Dorsolateral prefrontal cortex (tissue), 122 donors: ENCODE measurements at places on chromosomes 11 and 22.

- DNase-seq, result no peak
These were observed 49.7 kb downstream of the RTL6 start for GRCh38 chr22:44448271-44448830.

- DNase-seq, result no peak
These were observed 12.3 kb downstream of the GLB1L3 start for GRCh38 chr11:134288486-134288885.

DNA sequence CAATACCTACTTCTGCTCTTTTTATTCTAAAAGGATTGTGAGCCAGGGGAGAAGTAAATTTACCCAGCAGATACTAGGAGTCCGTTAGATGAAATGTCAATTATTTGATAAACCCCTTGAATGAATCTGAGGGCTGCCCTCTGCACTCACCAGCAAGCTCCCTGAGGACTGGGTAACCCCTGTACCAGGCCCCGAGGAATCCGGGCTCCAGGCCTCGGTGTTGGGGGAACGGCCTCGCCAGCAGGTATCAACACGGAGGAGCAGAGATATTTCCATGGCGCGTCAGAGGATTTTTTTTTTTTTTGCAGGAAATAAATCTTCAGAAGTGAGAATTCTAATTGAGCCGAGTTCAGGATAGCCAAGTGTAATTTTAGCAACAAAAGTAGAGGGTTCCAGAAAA is 1408.8 kb downstream of the BRD1 start:
- DNase-seq, result no peak

DNA sequence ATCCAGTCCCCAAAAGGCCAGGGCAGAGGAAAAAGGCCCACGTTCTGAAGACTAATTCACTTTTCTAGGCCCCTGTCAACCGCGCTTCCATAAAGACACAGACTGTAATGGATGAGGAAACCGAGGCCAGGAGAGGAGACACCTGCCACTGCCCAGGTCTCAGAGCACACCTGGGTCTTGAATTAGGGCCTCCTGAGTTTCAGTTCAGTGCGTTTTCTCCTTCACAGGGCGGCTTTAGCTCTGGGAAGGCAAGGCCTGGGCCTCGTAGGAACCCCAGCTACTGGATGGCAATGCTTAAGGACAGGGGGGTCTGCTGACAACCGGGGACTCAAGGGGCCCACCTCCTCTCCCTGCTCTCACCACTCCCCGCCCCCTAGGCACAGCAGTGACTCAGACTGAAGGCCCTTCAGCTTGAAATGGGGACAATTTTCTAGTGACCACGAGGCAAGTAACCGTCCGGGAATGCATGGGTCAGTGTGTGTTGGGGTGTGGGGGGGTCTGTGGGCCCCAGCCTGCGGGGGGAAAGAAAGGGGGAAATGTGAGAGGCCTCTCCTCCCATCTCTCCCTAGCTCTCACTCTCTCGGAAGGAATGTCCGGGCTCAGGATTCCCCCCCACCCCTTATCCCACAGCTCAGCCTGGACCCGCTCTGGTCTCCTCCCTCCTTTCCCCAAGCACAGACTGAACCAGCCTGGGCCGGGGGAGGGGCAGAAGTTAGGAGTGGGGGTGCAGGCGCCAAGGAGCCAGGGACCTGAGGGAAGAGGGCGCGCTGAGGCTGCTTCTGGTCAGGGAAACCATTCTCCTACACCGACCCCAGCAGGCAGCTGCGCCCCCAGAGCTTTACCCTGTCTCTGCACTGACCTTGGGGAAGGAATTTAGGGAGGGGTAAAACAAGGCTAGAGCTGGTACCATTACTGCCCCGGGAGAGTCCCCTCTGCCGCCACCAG is 17.2 kb downstream of the CREB3L1 start:
- no peak for DNase-seq

DNA sequence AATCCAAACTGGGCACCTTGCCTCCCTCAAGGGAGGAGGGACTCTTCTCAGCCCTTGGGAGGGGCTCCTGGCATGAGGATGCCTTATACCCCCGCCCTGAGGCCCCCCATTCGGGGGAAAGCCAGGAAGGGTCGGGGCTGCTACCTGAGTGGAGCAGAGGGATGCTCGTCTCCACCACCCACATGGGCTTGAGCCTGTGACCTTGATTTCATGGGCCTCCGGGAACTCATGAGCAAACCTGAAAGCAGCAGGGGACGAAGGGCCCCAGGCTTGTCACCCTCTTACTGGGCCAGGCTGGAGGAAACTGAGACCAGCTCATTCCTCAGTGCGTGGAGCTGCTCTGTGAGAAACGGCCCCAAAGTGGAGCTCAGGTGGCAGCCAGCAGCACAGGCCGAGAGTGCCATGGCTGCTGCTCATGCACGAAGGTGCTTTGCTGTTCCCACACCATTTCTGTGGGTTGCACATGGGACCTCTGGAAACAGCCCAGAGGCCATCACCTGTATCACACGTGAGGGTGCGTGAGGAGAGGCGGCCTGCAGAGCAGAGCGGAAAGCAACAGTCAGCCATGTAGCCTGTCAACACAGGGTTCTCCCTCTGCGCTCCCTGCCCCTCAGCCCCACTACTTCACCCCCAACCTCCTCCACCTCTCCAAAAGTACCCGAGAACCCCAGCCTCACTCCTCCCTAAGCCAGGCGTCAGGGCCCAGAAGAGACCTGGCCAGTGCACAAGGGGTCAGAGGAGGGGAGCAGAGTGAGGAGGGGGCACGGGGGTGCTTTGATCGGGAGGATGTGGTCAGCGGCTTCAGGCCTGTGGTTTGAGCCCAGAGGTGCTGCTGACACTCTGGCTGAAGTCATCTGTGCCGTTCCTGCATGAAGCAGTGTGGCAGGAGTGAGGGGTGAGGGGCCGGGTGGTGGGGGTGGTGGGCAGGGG is 14.1 kb upstream of the IL2RB start:
- no peak for DNase-seq

DNA sequence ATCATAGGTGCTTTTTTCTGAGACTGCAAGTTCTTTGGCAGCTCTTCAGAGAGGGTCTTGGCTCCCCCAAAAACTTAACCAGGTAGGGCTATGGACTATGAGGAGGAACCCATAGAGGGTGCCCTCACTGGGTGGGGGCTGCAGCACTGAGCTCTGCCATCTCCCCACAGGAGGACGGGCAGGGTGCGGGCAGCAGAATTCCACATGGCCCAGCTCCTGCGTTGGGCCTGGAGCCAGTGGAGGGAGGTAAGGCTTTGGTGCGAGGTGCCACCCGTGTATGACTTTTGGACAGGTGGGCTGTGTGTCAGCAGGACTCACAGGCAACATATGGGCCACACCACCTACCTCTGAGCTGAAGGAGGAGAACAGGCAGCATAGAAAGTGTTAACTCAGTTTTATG is 58.4 kb downstream of the PISD start:
- DNase-seq, result no peak

DNA sequence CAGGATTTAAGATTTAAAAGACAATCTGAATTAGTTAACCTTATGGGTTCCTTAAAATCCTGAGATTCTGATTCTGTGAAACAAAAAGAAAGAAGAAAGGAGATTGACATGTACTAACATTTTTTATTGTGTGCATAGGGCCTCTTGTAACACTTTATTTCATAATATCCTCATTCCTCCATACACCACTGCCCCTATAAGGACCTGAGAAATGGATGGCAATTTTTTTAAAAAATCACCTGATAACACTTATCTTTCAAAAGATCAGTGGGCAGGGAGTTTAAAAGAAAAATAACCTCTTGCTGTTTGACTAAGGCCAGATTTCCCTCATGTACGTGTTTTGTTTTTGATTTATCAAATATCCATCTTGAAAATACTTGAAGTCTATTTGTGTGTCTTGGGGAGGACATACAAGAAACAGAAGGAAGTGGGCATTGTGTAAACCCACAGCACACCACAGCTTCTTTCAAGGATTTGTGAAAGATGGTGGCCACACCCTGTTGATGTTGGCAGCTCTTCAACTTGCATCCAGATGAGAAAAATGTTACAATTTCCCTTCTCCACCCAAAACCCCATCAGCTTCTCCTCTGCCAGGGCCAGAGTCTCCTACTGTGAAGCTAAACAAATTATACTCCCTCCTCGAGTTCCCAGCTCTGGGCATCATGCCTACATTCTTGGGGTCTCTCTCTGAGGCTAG is 35.0 kb upstream of the MPEG1 start:
- no peak for DNase-seq

DNA sequence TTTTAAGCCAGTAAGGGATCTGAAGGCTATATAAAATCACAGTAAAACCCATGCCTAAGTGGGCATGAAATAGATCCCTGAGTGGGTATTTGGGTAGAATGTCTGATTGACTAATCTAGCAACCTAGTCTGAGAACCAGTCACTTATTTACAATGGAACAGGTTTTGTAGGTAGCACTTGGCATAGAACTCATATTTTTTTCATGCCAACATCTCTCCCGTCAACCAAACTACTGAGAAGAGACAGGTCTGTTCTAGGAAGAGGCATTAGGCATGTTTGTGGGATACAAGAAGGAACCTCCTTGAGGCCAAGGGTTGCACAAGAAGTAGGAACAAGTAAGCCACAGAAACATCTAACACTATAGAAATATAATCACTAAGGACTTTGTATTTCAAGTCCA is 840.4 kb upstream of the TENM4 start:
- DNase-seq, result no peak

DNA sequence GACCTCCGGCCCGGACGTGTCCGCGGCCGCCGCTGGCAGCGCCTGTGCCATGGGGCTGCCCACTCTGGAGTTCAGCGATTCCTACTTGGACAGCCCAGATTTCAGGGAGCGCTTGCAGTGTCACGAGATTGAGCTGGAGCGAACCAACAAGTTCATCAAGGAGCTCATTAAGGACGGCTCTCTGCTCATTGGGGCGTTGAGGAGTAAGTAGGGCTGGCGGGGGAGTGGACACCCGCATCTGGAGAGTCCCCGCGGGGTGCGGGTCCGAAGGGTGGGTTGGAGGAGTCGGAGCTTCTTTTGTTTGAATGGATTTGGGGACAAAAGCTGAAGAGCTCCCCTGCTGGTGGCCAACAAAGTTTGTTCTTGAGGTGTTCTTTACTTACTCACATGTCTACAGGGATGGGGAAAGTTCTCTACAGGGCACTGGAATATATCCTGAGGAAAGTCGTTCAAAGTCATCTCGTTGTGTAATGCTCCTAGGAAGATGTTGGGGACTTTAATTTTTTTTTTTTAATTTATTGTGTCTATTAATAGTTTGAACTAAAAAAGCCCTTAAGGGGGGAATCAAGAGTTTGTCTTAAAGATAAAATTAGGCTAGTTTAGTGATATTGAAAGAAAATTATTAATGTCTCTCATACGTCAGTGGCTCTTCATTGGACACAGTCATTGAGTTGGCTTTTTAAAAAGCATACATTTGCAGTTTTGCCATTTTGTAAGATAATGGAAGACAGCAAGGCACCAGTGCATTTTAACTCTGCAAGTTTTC is 725 bp downstream of the ARHGAP42 start:
- peak; percentile 29 for DNase-seq

DNA sequence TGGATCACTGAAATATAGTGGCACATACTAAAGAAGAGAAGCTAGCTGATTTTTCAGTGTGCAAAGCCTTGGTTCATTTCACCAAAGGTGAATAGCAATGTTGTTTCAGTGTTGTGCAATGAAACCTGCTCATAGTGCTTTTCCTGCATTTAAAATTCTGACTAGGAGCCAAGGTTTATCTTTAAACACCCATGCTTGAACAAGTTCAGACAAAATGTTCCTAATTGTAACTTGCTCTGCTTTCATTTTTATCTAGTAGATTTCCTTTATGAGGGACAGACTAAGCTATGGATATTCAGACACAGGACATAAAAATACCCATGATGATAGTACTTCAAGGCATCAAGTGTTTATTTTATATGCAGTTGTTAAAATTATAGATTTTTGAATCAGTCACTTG is 47.7 kb downstream of the BBOX1 start:
- no peak for DNase-seq

GRCh38 chr11:73969091-73969490 is 13.6 kb downstream of the UCP2 start:
- no peak for DNase-seq

DNA sequence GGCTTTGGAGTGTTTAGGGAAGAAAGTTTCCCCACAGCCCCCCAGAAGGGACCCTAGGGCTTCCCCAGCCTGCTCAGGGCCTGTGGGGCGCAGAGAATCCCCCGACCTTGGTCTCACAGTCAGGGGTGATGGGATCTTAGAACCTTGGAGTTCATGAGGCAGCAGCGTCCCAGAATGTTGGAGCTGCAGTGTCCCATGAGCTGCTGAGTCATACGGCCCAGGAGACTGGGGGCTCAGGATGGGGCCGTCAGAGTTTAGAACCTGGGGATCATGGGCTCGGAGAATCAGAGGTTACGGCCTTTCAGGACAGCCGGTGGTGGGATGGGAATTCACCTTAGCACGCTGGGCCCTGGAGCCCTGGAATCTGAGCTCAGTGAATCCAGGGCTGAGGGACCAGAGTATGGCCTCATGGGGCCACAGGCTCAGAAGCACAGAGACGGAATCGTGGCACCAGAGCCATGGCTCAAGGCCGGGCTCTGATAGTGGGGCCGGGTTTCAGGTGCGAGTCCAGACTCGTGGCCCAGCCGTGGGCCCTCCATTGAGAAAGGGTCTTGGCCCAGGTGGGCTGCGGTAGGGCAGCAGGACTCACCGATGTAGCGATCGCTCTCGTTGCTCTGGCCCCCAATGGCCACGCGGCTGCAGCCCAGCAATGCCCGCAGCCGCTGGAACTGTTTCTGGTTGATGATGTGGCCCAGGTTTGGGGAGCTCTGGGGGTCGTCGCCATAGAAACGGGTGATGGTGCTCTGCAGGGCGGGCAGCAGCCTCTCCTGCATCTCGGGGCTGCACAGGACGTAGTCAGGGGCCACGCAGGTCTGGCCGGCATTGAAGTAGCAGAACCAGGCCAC is 9.5 kb downstream of the ALDH3B2 start:
- no peak for DNase-seq

GRCh38 chr11:65537620-65538231 is 12.8 kb downstream of the SCYL1 start:
- no peak for DNase-seq

GRCh38 chr22:36383110-36383581 is 4.6 kb downstream of the MYH9 start:
- DNase-seq, result no peak

DNA sequence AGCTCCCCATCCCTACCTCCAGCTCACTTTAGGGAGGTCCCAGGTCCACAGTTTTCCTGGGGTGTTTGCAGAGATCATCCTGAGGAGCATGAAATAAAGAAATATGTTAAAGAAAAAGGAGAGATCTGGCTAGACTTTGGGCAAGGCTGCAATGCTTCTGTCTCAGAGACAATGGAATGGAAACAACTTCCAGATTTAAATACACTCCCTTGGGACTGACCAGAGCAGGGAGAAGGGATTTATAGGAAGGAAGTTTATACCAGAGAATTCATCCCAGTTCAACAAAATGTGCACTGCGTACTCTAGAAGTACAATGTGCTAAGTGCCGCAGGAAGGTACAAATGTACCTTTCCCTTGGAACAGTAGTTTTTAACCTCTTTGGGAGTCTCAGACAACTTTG is 40.4 kb downstream of the ETS1 start:
- no peak for DNase-seq

- DNase-seq, result no peak
These were observed 2.5 kb downstream of the NNMT start for GRCh38 chr11:114298710-114299109.

- no peak for DNase-seq
These were observed 229.1 kb upstream of the C11orf87 start for GRCh38 chr11:109192864-109193263.
